ENCODE measurements at places on chromosomes 11 and 22.

DNA sequence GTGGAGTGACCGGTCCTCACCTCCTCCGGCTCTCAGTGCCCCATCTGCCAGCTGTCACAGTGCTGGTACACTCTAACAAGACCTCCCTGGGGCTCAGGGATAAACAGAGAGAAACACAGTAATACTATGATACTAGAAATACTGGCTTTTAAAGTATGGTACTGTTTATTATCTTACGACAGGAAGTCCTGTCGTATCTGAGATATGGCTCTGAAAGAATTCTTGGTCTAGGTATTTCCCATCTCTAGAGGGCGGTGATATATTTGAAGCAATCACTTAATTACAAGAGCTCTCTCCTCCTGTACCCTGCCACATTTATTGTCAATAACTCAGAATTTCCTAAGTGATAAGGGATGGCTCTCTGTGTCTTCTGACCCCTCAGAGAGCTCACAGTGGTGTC lies 119.1 kb downstream of the RRM1 start:
- no peak for DNase-seq

GRCh38 chr22:36301851-36302250 lies 48.9 kb downstream of the APOL1 start:
- DNase-seq = no peak

DNA sequence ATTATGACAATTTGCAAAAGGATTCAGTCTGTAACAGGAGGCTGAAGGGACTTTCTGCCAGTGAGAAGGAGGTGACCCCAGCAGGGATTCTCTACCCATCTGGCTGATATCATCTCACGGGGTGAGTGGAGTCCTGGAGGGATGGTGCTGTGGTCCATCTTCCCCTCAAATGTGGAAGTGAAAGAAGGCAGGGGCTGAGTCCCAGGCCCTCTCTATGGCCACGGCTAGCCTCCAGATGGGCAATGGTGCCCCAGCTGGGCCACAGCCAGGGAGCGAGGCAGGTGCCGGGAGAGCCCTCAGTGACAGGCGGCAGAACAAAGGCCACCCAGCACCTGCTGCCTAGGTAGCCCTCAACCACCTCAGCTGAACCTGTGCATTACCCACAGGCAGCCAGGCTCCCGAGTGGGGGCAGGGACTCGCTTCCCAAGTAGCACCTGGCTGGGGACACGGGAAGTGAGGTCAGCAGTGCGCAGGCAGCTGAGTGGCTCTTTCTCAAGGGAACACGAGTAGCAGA lies 6.7 kb downstream of the NECTIN1 start:
- no peak for DNase-seq

DNA sequence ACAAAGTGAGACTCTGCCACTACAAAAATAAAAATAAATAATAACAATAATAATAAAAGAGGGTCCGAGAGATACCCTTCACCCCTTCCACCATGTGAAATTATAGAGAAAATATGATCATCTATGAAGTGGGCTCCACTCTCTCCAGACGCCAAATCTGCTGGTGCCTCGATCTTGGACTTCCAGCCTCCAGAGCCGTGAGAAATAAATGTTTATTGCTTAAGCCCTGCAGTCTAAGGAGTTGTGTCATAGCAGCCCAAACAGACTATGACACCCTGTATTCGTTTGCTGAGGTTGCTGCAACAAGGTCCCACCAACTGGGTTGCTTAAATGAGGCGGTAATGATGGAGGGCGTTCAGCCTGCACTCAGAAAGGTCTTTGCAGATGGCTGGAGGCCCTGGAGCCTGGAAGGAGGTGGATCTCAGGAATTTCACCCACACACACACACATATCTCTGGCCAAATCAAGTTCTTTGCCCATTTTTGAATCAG lies 7.6 kb upstream of the SEPTIN5 start:
- no peak for DNase-seq

DNA sequence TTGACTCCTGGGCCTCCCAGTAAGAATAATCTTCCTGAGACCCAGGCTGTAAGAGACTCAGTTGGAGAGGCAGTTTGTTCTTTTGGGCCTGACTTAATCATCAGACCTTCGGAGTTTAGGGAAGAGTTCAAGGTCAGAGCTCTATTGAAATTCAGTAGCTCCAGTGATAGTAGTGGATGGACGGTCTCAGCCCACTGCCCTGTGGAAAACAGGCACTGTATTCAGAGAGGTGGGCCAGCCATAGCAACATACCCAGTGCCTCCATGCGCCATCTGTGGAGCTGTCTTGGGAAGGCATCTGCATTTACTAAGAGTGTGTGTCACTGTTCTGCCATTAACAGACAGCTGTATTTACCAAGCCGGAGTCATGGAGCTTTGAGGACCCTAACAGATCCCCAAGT lies 2.9 kb downstream of the SMARCB1 start:
- DNase-seq = no peak

DNA sequence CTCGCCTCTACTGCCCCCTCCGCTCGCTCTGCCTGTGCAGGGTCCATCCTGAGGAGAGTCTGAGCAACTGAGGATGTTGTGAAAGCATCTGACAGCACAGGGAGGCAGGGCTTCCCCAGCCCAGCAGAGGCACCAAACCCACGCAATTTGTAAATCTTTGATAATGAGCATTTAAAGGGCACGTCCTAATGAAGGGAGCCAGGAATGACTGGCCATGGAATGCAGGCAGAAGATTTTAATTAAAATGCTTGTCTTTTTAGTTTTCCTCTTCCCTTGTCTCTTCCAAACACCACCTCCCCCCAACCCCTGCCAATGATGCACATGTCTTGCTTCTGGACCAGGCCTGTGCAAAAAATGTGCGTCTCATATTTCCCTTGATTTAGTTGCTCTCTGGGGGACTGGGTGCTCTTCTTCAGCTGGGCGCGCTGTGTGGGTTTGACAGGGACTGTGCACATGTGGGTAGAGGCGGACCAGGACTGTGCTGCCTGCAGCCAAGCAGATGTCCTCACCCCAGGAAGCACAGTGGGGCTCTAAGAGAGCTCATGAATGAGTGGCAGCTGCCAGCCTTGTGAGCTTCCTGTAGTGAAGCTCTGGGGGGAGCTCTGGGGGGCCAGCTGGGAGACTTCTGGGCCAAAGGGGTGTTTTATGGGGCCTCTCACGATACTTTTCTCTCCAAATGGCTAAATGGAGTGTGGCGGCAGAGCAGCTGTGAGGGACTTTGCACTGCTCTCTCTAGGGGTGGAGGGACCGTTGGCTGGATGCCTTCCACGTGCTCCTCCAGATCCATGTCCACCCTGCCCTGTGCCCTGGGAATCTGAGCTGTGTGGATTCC lies 273.5 kb downstream of the ST3GAL4 start:
- DNase-seq = no peak

DNA sequence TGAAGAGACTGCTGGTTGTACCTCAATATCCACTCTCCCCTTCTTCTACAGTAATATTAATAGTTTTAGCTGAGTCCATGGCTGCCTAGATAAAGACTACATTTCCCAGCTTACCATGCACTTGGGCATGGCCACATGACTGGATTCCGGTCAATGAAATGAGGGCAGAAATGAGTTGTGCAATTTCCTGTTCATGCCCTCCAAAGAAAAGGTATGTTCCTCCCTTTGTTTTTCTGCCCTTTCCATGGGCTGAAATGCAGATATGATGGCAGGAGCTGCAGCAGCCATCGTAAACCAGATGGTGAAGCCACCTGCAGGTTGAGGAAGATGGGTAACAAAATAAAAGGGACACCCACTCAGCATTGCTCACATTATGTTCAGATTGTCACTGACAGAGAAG lies 15.3 kb upstream of the ELFN2 start:
- DNase-seq = no peak

DNA sequence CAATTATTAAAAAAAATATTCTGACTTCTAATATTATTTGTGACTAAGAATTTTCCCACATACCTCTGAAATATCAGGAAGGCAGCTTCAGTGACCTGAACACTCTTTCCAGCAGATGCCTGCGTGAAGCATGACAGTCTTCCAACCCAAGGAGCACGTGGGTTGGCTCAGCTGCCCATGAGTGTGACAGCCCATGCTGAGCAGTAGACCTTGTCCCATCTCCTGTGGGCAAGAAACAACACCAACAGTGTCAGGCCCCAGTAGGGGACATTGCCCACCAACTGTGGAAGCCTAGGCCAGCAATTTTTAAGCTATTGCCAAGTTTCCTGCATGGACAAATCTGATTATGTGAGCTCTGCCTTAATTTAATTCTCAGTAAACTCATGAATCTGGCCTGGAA lies 66.4 kb upstream of the OLFML1 start:
- DNase-seq = no peak

GRCh38 chr11:77191823-77192495 lies 63.9 kb downstream of the MYO7A start:
- no peak for DNase-seq

- no peak for DNase-seq
These were observed 35.8 kb downstream of the OR4C6 start for GRCh38 chr11:55697817-55698216.

- no peak for DNase-seq
These were observed 34.6 kb downstream of the NFAM1 start for GRCh38 chr22:42397332-42398249.

DNA sequence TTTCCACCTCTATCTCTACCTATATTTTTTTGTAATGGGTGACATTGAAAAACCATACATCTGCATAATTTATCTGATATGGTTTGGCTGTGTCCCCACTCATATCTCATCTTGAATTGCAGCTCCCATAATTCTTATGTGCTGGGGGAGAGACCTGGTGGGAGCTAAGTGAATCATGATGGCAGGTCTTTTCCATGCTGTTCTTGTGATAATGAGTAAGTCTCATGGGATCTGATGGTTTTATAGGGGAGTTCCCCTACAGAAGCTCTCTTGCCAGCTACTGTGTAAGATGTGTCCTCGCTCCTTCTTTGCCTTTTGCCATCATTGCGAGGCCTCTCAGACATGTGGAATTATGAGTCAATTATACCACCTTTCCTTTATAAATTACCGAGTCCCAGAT lies 551.0 kb upstream of the ANO5 start:
- DNase-seq = no peak

GRCh38 chr11:65780770-65781151 lies at the start of gene AP5B1:
TSS of gene AP5B1 (minus strand) at chr11:65780976. CDS start at chr11:65780591, 385 bp downstream.
- peak; percentile 86 for DNase-seq

GRCh38 chr11:61134801-61135257 lies 26.4 kb downstream of the VPS37C start:
- no peak for DNase-seq

- DNase-seq = no peak
These were observed 19.5 kb upstream of the RAB1B start for GRCh38 chr11:66248903-66249302.

DNA sequence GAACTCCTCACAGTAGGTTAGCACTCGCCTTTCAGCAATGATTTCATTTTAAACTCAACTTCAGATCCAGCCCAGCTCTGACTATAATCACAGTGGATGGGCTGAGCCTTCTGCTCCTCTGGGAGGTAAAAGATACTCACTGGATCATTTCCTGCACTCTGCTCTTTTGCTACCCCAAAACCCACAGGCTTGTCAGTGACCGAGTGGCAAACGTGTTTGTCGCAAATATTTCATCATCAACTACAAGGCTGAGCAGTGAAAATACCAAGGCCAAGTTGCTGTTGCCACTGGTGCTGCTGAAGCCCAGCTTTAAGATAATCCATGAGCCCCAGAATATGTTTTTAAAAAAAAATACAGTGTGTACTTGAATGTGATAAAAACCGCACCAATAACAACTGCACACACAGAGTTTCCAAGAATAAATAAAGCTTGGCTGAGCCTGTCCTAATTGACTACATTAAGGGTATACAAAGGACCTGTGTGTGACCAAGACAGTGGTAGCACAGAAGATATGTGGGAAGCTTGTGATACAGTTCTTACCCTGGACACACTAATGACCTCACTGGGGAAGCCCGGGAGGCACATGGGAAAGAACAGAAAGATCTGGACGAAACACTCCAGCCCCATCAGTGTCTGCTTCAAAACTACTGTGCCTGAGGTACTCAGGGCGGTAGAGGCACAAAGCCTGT lies 41.3 kb downstream of the ABTB2 start:
- DNase-seq = no peak

- DNase-seq = no peak
These were observed 45.2 kb downstream of the MYEOV start for GRCh38 chr11:69339041-69339733.

- DNase-seq = no peak
These were observed 24.2 kb downstream of the UBE2L3 start for GRCh38 chr22:21591695-21592094.

DNA sequence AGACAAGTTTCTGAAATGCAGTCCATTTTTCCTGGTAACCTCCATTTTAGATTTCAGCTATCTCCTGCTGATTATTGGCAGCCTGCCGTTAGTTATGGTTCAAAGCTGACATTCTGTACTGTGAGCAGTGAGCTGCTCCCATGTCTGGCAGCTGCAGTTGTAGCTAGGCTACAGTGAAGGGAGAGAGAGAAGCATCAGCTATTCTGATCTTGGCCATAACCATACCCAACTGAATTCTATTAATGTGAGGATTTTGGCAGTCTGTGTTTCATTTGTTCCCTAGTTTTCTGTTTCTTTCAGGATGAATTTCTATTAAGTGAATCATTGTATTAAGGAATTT lies 33.4 kb downstream of the SIK2 start:
- DNase-seq = no peak

- DNase-seq = no peak
These were observed 45.3 kb downstream of the MED15 start for GRCh38 chr22:20552443-20553401.

DNA sequence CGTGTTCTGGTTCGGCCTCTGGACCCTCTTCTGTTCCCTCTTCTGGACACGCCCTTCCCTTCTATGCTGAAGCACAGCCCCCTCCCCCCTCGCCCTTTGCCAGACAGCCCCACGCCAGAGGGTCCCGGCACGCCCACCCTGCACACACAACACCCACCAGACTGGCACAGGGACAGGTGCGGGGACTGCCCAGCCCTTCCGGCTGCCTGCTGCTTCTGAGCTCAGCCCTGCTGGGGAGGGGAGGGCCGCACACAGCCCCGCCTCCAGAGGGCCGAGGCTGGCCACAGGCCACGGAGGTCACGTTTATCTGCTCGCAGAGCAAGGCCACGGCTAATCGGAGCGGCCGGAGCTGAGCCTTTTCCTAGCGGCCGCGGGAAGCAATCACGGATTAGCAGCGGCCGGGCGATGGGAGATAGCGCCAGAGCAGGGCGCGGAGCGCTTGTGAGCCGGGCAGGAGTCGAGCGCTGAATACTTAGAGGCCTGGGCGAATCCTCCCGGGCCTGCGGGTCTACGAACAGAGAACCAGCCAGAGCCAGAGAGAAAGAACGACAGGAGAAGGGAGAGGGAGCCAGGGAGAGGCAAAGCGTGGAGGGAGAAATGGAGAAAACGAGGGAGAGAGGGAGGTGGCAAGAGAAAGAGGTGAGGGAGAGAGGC lies 21.5 kb downstream of the OTUB1 start:
- no peak for DNase-seq

GRCh38 chr22:25053153-25053805 lies 100.8 kb downstream of the KIAA1671 start:
- no peak for DNase-seq

DNA sequence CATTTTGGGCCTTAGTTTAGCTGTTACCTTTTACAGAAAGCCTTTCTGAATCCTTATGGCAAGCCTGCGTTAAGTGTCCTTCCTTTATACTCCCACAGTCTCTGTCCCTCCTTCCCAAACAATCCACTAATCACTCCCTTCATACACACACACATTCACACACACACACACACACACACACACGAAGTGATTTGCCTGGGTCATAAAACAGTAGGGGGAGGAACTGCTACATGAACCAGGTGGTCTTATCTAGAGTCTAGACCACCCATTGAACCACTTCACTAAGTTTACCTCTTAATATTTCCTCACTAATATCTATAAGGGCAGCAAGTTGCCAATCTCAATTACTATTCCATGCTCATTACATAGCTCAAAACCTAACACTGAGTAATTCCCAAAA lies 196.7 kb upstream of the GUCY1A2 start:
- DNase-seq = no peak
